ENCODE measurements at places on chromosomes 2 and 18. TPM values are rescaled to one million over a fixed set of nuclear protein-coding genes. Genes with fewer than 3 reads are reported as not detected.

DNA sequence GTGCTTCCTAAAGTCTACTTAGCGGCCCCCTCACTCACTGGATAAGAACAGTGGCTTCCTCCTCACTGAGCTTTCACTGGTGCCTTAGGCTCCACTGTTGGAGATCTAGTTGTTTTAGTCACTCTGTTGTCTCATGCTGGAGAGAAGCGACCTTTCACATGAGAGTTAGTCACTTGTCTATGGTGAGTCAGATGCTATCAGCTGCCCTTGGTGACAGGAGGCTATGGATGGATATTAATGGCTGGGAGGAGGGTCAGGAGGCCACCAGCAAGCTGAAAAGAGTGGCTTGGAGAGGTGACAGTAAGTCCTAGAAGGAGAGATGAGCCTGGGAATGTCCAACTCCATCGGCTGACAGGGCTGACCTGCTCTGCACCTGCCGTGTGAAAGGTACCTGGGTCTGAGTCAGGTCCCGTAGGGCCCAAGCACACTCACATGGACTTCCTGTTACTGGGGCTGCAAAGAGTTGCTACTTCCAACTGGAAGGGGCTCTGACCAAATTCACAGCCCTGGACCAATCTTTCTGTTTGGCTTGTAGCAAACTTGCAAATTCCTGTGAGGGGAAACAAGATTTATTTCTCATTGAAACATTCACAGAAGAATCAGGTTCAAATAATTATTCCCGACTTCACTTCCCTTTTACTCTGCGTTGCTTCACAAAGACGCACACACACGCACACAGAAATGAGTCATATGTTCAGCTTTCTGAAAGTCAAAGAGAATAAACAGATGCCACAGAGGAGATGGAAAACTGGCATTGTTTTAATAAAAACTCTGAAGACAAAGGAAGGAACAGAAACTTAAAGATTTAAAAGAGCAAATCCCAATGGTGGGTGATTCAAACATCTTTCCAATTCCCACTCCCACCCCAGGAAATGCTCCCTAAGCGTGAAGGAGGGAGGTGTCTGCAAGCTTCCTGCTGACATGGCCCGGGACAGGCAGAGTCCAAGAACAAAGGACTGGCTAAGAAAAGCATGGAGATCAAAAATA lies 203.5 kb upstream of the TWIST2 start:
- peak; percentile 87 for DNase-seq

- DNase-seq, result no peak
Observed at GRCh38 chr2:188726626-188727247, 247.4 kb upstream of the COL3A1 start.

DNA sequence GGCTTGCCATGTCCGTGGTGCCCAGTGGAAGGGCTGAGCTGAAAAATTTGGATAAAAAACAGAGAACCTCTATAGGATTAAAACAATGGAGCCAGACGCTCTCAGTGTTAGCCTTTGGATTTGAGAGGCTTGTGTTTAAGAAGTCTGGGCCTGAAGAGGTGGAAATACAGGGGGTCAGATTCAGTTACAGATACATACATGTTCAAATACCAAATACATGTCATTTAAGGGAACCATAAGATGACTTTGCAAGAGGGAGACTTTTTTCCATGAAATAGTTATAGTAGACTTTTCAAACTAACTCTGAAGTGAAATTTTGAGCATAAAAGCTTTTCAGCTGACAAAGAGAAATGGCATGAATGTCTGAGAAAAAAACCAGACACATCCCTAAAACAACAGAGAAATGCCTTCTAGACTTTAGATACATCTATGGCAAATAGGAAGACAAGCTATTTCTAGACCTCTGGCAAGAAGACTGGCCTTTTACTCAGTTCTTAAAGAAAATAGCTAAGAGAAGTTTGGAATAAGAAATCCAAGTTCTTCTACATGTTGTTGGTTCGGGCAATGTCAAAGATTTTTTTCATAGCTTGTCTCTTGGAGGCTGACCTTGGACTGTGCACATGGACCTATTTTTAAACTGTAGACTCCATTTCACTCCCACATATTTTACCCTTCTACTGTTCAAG lies 112.9 kb downstream of the LTBP1 start:
- peak; percentile 65 for DNase-seq

GRCh38 chr2:82690757-82691411 lies 1768.2 kb downstream of the SUCLG1 start:
- no peak for DNase-seq

DNA sequence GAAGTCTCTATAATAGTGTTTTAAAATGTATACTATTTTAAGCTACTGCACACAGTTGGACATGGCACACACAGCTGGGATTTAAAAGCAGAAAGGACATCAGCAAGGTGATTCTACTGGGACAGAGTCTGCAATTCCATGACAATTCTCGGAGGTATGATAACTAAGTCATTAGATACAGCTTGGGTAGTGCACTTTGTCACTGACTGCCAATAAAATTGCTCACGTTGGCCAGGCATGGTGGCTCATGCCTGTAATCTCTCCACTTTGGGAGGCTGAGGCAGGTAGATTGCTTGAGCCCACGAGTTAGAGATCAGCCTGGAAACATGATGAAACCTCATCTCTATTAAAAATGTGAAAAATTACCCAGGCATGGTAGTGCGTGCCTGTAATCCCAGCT lies 134.1 kb upstream of the SATB2 start:
- no peak for DNase-seq

- DNase-seq, result peak; percentile 23
Observed at GRCh38 chr2:52572469-52572894, 1195.1 kb upstream of the CHAC2 start.

GRCh38 chr2:197233473-197233872 lies 77.1 kb downstream of the ANKRD44 start:
- no peak for DNase-seq

GRCh38 chr2:185274718-185275484 lies 463.7 kb upstream of the FSIP2 start:
- no peak for DNase-seq

The SIX3 gene
- total RNA-seq, result not detected

The ICOS gene
- total RNA-seq, result not detected

The MOCOS gene
- 14.4 TPM for total RNA-seq

The TRIM43 gene
- not detected for total RNA-seq

The ICA1L gene
- 8.7 TPM for total RNA-seq

The ITGB6 gene
- total RNA-seq, result under 0.01 TPM

The C2orf81 gene
- 0.72 TPM for total RNA-seq

The TGFA gene
- total RNA-seq, result not detected

The UPP2 gene
- total RNA-seq, result not detected
